HCT116 (cell line): ENCODE measurements at places on chromosomes 1 and 21.

- no peak for DNase-seq
Observed at GRCh38 chr1:83098791-83099190, 900.1 kb downstream of the TTLL7 start.

DNA sequence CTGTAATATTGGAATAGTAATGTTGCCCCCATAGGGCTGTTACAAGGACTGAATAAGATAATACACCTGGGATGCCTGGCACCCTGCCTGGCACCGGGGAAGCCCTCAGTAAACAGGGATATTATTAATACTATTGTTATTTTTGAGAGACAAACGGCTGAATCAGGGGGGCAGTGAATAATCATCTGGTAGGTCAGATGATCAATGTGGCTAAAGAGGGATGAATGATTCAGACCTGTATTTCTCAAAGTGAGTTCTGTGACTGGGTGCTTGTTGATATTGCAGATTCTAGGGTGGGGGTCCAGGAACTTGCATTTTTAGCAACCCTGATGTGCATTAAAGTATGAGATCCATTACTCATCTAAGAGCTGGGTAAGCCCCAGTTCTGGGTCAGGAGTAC is 46.2 kb upstream of the BCL10 start:
- DNase-seq = no peak

GRCh38 chr1:58487002-58487401 is 59.5 kb downstream of the OMA1 start:
- DNase-seq = no peak

DNA sequence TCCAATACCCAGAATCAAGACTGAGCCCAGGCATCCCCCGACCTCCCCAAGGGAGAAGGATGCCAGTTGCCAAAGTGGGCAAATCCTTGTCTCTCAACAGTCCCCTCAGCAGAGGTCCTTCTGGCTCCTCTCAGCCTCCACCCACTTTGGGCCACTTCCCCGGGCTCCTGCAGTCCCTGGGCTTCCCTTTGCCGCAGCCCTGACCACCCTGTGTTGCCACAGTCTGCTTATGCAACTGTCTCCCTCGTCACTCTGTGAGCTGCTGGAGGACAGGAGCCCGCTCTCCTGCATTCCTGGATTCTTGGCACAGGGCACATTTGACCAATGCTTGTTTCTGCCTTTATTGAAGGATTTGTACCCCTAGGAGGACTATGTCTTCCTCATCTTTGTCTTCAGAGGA is 2.9 kb upstream of the LRP8 start:
- DNase-seq = no peak

- no peak for DNase-seq
Observed at GRCh38 chr1:21077085-21077484, 99.6 kb downstream of the EIF4G3 start.

DNA sequence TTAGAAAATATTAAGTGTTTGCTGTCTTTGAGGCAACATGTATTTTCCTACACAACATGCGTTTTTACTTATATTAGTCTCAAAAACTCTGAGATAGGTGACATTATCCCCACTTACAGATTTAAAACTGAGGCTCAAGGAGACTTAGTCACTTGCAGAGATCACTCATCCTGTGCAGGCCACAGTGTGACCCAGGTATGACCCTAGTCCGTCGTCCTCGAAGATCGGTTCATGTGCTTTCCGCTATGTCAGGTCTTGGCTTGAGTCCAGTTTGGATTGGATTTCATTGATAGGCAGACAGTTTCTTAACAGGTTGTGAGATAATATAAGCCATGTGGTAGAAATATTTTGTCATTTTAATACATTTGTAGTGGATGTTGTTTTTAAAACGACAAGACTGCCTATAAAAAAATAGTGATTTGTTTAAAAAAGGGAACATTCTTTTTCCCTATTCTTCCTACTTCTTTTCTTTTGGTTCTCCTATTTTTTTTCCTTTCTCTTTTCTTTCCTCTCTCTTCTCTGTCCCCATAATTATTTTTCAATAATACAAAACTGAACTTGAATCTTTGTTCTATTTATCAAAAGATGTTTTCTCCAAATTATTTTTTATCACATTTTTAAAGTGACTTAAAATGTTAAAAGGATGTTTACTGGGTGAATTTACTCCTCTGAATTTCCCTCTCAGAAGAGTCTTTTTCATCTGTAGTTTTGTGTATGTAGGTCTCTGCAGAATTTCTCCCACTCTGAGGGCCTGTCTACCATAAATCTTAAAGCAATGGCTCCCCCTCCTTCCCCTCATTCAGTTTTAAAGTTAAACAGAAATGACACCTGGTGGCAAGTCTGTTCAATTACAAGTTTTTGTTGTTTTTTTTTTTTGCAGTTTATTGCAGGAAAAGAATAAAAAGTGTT is 81.8 kb downstream of the PHTF1 start:
- DNase-seq = peak; percentile 44

- DNase-seq = no peak
Observed at GRCh38 chr1:8118031-8118451, 91.9 kb upstream of the ERRFI1 start.

- DNase-seq = peak; percentile 50
Observed at GRCh38 chr1:18100491-18101063, 7.0 kb upstream of the IGSF21 start.

GRCh38 chr1:212771341-212771740 is 20.2 kb downstream of the NSL1 start:
- no peak for DNase-seq

- DNase-seq = no peak
Observed at GRCh38 chr21:34343838-34344381, 19.9 kb upstream of the KCNE2 start.

DNA sequence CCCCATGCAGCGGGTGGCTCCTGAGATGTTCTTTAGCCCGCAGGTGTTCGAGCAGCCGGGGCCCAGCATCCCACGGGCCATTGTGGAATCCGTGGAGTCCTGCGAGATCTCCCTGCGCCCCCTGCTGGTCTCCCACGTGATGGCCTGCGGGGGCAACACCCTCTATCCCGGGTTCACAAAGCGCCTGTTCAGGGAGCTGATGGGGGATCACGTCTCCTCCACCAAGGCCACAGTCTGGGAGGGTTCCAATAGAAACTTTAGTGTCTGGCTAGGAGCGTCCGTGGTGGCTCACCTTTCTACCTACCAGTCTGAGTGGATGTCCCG is 71.0 kb downstream of the ACTL8 start:
- DNase-seq = peak; percentile 8

DNA sequence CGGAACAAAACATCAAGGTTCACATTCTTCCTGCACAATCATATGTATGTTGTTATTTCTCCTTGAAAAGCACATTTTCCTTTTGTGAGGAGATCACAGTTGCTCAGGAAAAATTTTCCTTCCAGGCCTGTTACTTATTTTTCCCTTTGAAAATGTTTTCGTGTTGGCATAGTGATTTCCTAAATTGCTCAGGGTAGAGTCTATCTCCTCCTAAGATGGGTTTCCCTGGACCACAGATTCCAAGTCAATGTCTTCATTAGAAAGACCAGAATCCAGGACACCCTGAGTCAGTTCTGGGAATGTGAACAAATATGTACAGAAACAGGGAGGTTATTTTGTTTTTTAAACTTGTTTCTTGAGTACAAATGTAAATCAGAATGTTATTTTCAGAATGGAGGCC is 94.3 kb upstream of the C1orf105 start:
- no peak for DNase-seq

- DNase-seq = no peak
Observed at GRCh38 chr1:233343262-233343661, 15.7 kb downstream of the MAP3K21 start.
